Kidney (tissue), 22 donors: ENCODE measurements at places on chromosomes 13 and 19.
A peak's percentile ranks its signal among the peaks of the same experiment; 100 is the strongest.

DNA sequence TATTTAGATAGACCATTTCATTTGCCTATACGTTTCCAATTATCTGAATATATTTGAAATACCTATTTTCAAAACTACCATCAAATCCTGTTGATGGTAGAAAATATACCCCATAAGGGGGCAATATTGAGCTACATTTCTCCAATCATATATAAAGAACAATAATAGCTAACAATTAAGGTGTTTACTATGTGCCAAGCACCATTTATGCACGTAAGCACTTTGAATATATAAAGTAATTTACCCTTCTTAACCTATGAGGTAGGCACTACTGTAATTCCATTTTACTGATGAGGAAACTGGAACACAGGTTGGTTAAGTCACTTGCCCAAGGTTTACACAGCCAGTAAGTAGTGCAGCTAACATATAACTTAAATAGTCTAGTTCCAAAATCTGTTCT lies 79.2 kb downstream of the UBL3 start:
- no peak for DNase-seq

GRCh38 chr13:59680429-59681024 lies 483.2 kb downstream of the DIAPH3 start:
- no peak for DNase-seq

GRCh38 chr19:5838353-5839064 lies 993 bp downstream of the FUT6 start:
- peak; percentile 59 for DNase-seq

DNA sequence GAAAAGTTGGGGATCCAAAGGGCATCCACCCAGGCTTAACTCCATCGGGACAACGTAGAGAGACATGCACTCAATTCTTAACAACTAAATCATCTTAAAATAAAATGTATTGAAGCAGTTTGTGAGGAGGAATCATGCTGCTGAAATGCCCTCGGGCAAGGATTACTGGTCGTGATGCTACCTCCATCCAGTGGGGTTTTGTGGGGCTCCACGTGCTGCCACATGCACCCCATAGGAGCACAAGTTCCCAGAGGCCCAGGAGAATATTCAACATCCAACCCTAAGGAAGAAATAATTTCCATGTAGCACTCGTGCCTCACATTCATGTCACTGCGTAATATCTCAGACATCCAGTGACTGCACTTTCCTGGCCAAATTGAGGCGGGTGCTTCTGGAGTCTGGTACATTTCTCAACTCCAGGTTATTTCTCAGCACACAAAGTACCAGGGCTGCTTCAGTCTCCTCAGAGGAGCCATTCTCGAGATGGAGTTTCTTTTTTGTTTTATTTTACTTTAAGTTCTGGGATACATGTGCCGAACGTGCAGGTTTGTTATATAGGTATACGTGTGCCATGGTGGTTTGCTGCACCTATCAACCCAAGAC lies 429.8 kb downstream of the FOXO1 start:
- no peak for DNase-seq

DNA sequence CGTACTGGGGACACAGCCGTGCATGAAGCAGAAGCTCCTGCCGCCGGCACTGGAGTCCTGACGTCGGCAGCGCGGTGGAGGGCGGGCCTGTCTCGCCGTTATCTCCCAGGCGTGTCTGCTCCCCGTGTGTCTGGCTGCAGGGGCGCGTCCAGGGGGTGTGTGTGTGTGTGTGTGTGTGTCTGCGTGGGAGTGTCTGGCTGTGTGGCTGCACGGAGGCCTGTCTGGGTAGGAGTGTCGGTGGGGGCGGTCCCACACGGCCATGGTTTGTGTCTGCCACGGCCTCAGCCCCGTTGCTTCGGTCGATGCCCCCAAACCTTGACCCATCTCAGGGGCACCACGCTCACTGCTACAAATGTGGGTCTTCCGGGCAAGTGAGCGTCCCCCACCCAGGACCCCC lies 18.3 kb downstream of the ARID3A start:
- DNase-seq = peak; percentile 85
